ENCODE measurements at places on chromosomes 12 and 14.

GRCh38 chr12:69851976-69852375 lies 26.9 kb downstream of the MYRFL start:
- DNase-seq: no peak

DNA sequence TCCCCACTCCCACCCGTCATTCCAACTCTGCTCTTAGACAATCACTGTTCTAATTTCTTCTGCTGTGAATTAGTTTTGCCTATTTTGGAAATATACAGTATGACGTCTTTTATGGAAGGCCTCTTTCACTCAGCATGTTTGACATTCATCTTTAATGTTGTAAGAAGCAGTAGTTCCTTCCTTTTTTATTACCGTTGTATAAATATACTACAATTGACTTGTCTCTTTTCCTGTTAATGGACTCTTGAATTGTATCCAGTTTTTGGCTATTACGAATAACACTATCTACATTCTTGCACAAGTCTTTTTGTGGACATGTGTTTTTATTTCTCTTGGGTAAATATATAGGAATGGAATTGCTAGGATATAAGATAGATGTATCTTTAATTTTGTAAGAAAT lies 4.9 kb upstream of the PMCH start:
- no peak for DNase-seq

- DNase-seq: no peak
Observed at GRCh38 chr14:69268763-69269162, 8.8 kb downstream of the GALNT16 start.

- no peak for DNase-seq
Observed at GRCh38 chr14:102775855-102776760, 1.1 kb upstream of the TRAF3 start.

GRCh38 chr14:36583242-36583892 lies 953 bp upstream of the NKX2-8 start:
- no peak for DNase-seq

DNA sequence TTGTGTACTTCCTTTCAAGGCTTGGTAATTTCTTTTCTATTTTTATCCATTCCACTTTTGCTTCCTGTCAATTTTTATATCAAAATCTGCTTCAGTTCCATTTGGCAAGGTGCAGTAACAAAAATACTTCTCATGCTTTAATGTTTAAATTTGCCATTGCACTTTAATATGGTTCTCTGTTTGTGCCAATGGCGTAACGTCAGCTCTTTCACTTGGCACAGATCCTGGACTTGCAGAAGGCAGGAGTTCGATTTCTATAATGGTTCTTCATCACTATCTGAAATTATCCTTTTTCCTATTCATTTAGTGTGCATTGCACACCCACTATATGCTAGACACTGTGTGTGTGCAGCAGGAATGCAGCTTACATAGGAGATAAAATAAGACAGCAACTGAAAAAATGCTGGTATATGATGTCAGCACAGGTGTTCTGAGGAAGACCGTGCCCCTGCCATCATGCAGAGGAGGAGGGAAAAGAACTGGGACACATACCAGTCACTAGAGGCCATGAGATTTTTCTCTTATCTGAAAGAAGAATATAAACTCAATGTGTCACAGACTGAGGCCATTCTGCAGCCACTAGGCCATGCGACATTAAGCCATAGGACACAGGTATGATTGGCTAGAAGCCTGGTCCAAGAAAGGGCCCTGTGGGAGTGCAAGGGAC lies 298.2 kb downstream of the RPAP3 start:
- DNase-seq: no peak

DNA sequence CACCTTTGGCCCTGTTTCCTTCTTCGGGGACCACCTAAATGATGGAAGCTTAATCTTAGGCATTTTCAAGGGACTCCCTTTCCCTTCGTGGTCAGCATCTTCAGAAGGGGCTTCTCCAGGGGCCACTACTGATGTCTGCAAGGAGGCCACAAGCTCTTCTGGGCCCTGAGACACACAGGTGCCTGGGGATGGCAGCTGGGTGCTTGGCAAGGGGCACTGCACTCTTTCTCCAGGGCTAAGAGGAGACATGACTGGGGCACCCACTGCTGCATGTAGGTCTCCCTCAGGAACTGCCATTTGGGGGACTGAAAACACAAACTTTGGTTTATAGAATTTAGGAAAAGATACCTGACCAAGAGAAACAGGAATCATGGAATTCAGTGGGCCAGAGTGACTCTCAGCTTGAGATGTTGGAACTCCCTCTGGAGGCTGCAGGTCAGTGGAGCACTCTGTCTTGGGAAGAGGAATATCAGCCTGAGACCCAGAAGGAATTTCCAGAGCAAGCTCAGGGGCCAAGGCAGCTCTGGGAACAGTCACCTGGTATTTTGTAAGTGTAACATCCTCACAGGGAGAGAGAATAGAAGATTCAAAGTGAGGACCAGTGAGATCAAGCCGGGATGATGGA lies 16.0 kb downstream of the PLD4 start:
- no peak for DNase-seq

GRCh38 chr14:45112896-45113781 lies 21.1 kb downstream of the FKBP3 start:
- DNase-seq: no peak

DNA sequence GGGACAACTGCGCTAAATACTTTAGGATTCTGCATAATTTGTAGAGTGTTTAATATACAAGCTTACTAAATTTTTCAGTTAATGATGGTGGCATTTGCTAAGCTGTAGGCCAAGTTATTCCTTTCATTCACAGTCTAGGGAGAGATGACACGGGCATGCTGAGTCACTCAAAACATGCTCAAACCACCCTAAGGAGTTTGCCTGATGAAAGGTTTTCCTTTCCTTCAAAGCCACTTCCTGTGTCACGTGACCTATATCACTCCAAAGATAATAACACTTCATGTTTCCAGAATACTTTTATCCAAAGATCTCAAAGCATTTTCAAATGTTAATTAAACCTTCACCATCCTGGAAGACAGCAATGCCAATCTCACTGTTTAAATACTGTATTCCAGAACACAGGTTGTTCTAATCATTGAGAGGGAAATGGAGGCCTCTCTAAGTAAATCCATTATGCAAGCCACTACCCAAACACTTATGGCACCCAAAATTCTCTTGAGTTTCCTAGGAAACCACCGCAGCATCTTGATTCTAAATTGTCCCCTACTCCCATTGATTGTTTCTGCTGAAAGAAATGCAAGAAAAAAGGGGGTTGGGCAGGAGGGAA lies 207.0 kb upstream of the CDKN3 start:
- DNase-seq: no peak

DNA sequence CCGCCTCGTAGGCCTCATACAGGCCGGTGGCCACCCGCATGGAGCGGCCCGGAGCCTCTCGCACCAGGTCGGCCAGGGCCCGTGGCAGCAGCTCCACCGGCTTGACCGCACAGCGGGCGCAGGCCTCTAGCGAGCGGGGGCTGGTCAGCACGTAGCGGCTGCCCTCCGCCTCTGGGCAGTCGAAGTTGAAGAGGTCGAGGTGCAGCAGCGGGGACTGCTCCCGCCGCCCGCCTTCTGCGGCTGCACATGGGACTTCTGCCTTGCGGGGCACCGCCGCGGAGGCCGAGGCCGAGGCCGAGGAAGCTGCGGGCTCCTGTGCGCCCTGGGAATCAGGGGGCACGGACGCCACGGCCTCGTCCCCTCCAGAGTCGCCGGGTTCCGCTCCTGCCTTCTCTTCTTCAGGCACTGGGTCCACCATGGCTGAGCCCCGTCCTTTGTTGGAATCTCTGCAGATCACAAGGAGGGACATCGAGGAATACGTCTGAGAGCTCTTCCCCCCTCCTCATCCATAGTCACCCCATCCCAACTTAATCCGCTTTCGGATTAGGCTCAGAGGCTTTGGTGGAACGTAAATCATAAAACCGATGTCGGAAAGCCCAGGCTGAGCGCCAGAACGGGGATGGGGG lies 1.4 kb downstream of the CCDC177 start:
- no peak for DNase-seq

DNA sequence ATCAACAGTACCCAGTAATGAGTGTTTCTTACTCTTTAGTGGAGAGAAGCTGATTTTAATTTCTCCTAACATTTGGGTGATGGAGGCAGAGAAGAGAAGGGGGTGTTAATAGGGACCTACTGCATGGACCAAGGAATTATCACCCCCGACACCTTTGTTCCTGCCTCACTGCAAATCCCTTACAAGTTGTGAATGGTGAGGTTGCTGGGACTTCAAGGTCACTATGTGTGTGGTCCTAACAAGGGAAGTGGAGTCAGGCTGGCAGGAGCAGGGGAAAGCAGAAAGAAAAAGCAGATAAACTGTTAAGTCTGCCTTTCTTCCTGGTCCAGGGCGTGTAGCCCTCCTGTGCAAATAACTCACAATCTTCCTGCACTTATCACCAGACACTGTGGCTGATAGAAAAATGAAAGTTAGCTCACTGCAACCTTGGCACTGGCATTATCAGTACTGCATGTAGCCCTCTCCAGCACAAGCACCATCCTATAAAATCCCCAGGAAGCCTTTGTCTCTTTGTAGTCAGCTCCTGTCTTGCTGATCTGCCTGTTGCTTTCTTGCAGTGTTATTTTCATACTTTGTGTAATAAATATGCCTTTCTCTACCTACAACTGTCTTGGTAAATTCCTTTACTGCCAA lies 112.3 kb upstream of the DNM1L start:
- no peak for DNase-seq

DNA sequence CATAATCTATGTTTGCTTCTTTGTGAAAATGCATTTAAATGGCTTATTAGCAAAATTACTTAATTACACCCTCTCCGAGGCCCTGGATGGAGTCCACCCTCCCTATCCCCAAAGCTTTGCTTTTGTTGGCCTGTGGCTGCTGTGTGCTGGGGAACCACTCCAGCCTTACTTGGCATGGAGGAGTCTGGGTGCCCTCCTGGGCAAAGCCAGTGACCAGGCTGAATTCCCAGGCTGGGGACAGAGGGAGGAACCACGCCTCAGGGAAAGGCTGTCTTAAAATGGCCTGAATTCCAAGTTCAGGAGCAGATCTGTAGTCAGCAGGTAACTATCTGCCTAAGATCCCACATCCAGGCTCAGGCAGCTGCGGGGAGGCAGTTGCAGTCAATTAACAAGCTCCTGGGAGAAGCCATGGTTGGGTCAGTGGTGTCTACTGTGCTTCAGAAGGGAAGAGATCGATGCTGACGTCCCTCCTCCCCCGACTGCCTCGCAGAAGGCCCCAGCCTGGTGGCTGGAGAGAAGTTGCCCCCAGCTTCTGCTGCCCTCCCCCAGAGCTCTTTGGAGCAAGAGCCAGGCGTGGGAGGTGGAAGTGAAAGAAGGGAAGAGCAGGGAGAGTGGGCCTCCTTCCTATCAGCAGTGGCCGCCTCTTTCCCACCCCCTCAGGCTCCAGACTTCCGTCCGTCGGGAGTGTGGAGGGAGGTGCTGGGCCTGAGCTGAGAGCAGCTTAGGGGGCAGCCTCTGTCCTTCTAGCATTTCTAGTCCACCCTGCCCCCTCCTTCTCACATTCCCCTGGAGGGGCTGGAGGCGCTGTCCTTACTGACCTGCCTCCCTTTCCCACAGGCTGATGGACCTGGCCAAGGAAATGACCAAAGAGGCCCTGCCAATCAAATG lies 11.3 kb downstream of the VASH1 start:
- DNase-seq: no peak

DNA sequence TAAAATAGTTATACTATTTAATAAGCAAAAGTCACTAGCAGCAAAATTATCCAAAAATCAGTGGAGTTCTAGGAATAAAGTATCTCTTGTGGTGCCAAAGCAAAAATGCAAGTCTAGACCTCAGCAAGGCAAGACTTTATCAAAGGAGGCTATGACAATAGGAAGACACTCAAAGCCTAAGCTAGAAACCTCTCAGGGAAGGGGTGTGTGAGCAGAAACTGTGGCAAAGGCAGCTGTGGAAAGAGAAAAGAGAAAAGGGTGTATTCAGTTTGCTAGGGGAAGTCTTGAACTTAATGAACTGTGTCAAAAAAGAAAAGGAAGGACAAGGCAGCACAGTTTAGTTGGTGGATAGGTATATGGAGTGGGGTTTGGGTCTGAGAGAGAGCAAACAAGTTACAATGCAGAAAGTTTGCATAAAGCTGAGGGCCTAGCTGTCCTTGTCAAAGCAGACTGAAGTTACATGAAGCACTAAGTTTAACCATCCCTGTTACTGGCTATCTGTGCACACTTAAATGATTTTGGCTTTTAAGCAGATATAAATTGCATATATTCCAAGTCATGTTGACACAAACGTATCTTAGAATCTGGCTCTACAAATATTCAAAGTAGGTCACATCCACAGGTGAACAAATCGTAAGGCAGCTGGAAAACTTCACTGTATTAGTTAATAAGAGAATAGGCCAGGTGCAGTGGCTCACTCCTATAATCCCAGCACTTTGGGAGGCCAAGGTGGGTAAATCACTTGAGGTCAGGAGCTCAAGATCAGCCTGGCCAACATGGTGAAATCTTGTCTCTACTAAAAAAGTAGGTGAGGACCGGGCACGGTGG lies 31.0 kb upstream of the AMN1 start:
- no peak for DNase-seq

DNA sequence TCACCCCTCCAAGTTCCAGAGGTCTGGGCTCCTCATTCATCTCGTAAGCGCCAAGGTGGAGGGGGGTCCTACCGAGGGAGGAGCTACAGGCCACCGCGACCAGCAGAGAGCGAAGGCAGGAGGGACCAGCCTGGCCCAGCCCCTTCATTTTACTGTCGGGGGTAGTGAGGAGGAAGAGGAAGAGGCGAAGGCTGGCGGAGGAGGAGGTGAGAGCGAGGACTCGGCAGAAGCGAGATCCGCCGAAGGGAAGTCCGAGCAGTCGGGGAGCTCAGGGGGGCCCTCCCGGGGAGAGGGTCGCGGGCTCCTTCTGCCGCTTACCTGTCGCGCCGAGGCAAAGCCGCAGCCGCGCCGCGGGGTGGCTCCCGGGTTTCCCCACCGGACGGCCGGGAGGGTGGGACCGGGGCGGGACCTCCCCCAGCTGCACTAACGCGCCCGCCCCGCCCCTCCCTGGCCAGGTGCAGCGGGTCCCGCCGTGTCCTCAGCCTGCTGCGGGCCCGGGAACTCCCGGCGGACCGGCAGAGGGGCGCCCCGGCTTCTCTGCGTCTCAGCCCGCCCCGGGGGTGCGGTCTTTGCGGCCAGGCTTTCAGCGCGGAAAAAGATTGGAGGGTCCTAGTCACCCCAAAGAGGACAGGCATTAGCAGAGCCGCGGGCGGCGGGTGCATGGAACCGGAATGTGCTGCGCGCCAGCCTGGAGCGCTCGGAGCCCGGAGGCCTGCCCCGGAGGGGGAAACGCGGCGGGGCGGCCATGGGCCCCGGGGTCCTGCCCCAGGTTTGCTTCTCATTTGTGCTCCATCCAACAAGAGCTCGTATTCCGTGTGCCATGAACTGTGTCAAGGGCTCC lies at the start of gene GALNT6:
TSS of gene GALNT6 (minus strand) at position 124 of the 841 bp plus-strand sequence. CDS start 11,625 bp downstream, outside the sequence.
- peak; percentile 73 for DNase-seq

All from effector memory CD4-positive, alpha-beta T cell (primary cell).